ENCODE measurements at places on chromosomes 1 and 21.

DNA sequence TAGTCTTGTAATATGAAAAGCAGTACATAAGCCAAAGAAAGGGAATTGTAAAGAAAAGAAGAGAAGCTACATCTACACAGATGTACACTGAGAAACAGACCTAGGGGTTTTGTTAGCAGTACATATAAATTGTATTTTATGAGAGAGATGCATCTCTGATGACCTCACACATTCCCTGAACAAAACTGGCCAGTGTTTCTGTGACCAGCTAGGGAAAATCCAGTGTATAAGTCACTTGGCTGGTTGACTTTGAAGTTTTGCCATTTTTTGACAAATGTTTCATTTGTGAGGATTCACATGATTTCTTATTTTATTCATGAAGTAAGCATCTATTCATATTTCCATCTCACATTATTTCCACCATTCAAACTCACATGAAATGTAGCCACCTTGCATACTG, 28.3 kb upstream of the DYNLT5 start:
- DNase-seq: no peak

DNA sequence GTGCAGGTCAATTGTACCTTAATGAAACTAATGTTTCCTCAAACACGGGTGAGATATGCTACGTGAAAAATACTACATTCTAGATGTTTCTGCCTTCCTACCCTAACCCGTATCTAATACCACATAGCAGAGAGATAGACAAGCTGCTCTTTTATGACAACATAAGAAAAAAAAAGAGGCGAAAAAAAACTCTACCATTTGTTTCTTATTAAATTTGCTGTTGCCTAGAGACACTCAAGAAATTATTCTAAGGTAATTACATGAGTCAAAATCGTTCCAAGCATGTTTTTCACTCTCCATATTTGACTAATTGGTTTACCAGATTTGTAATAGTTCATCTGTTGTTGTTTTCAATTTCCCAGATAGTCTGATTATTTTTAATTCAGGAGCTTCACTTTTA, 27.4 kb downstream of the PALMD start:
- no peak for DNase-seq

DNA sequence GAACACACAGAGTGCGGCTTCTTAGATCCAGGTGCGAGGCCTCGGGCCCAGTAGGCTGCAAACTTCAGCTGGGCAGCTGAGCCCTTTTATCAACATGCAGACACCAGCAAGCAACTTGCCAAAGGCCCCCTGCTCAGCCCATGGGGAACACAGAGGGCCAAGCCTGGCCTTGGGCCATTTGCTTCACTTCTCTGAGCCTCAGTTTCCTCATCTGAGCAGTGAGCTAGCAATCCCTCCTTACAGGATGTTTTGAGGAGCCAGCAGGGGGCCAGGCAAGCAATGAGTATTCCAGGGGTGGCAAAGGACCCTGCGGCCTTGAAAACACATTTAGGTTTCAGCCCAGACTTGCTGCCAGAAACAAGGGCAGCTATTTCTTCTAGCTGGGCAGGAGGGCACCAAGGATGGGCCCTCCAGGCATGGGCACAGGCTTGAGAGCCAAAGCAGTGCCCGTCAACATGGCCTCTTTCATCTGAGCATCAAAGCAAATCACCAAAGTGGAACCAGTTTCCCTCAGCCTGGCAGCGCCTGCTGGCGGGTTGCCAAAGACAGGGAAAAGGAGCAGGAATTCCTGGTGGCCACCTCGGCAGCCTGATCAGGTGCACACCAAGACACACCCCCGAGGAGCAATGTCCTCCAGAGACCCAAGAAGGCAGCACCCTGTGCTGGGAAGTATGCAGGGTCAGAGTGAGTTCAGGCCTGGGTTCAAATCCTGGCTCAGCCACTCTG, 1.4 kb downstream of the MATN1 start:
- DNase-seq: no peak

GRCh38 chr1:50157306-50157941, 48.7 kb downstream of the ELAVL4 start:
- no peak for DNase-seq

- DNase-seq: no peak
These were observed 569.4 kb upstream of the RGS18 start for GRCh38 chr1:191588905-191589304.

- DNase-seq: no peak
These were observed 25.3 kb upstream of the FAAH start for GRCh38 chr1:46368791-46369190.

DNA sequence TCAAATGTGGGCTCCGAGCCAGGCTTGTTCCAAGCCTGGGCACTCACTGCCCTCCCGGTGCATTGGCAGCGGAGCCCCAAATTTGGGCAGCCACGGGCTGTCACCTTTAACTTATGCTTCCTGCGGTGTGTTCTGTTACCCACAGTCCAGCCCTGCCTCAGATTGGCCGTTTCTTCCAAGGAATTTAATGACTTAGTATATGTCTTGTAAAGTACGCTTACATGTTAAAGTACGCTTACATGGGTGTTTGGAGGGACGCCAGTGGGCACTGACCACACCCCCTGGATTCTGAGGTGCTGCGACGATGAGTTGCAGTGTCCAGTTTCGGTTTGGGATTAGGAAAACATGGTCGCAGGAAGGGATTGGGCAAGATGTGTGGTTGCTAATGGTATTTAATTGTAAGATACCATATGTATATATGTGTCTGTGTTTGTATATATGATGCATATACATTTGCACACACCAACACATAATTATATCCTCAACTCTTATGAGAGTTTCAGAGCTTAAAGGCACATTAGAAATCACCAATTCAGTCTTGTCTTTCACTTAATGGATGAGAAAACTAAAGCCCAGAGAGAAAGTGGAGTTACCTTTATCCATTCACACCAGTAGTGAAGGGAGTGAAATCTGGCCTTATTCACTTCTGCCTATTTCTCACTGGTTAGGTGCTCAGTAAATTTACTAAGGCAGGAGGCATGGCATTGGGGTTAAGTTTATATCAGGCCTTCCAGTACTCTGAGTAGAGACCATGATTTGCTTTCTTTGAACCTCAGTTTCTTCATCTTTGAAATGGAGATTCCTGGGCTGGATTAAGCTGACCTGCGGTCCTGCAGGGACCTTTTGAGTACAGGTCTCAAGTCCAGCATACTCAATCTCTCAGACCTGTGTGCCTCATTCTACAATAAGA, 1.0 kb downstream of the SMYD2 start:
- DNase-seq: no peak

GRCh38 chr21:37870221-37870620, 46.0 kb downstream of the KCNJ6 start:
- no peak for DNase-seq

- DNase-seq: no peak
These were observed 21.4 kb upstream of the LAPTM5 start for GRCh38 chr1:30778979-30779293.

GRCh38 chr1:53078333-53079101, 16.5 kb downstream of the PODN start:
- no peak for DNase-seq

DNA sequence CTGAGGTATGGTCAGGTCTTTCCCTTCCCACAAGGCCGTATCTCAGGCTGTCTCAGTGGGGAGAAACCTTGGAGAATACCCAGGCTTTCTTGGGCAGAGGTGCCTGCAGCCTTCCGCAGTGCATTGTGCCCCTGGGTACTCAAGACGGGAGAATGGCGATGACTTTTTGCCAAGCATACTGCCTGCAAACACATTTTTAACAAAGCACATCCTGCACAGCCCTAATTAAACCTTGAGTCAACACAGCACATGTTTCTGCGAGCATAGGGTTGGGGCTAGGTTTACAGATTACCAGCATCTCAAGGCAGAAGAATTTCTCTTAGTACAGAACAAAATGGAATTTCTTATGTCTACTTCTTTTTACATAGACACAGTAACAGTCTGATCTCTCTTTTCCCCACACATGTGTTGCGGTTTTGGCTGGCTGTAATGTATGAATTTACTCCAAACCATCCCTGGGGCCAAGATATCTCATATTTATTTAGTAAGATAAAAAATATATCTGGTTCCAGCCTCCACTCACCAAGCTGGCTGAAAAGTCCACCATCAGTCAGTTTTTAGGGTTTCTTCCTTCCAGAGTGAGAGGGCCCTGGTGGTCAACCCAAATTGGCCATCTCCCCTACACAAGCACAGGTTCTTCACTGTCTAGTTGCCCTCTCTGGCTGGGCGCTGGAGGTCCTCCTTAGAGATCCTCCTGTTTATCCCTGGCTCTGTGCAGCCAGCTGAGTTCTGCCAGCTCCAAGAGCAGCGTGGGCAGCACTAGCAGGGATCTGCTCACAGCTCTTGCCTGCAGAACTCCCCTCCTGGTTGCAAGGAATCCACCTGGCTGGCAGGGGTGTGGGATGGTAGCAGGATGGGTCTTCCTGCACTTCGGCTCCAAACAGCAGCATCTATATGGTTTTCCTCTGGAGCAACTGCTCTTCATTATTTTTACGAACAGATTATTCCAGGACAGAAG, 2.6 kb downstream of the FAAH start:
- DNase-seq: no peak
